ENCODE measurements at places on chromosomes 3 and 15.
A peak's percentile ranks its signal among the peaks of the same experiment; 100 is the strongest.

DNA sequence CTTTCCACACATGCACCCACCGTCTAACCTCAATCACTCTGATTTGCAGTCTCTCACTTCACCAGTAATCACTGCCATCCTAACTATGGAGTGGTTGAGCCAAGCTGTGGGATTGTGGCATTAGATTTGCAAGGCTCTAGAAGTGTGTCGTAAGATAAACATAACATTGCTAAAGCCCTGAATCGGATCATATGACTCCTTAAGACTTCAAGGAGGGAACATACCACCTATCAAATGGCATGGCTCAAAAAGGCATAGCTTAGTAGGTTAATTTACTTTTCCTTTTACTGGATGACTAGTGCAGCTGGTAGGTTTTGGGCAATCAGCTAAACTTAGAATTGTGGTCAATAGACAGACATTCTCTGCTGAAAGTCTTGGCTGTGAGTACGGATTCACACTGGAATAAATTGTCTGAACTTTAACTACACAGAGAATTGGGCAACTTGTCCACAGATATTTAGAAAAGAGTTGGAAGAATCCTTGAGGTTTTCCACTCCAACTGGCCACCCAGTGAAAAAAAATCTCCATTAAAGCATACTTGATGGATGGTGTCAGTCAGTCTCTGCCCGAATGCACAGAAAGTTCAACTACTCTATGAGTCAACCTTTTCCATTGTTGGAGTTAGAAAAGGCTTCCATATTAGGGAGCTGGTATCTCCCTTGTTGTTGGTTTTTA, 476.7 kb upstream of the CBLB start:
- DNase-seq, result no peak

GRCh38 chr3:144364737-144365136, 393.1 kb downstream of the DIPK2A start:
- no peak for DNase-seq

- DNase-seq, result no peak
Measured at GRCh38 chr15:97082830-97083229, 752.3 kb downstream of the NR2F2 start.

DNA sequence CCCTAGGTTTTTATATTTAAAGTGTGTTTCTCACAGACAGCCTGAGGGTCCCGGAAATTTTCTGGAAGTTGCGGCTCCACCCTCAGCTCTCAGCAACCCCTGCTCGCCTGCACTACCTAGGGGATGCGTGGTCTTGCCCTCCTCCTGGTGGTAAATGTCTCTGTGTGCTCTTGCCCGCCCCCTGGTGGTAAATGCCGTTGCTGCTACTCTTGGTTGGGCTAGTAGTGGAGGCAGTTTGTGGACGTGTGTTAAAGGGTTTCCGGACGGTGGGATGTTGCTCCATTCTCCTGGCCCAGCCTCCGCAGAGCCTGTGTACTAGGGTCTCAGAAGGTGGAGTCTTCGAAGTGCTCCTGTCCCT, 27.4 kb downstream of the STOML1 start:
- DNase-seq, result peak; percentile 73

GRCh38 chr3:5677555-5677954, 490.0 kb downstream of the EDEM1 start:
- no peak for DNase-seq

GRCh38 chr15:43748376-43748775, 2.1 kb downstream of the PDIA3 start:
- no peak for DNase-seq

GRCh38 chr15:53323191-53323590, 436.3 kb downstream of the WDR72 start:
- DNase-seq, result no peak

- no peak for DNase-seq
Measured at GRCh38 chr15:41984622-41985021, 12.3 kb upstream of the EHD4 start.

DNA sequence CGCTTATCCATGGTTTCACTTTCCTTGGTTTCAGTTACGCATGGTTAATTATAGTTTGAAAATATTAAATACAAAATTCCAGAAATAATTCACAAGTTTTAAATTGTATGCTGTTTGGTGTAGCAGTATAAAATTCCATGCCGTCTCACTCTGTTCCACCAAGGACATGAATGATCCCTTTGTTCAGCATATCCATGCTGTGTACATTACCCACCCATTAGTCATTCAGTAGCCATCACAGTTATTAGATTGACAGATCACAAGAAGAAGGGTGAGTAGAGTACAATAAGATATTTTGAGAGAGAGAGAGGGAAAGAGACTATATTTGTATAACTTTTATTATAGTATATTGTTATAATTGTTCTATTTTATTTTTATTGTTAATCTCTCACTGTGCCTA, 535.5 kb downstream of the SQOR start:
- no peak for DNase-seq

DNA sequence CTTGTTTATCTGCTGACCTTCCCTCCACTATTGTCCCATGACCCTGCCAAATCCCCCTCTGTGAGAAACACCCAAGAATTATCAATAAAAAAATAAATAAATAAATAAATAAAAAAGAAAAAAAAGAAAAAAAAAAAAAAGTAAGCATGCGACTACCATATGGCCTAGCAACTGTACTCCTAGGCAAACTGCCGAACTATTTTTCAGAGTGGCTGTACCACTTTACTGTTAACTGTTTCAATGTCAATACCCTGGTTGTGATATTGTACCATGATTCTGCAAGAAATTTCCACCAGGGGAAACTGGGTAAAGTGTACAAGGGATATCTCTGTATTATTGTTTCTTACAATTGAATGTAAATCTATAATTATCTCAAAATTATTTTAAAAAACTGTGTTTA, 41.3 kb upstream of the MAP4 start:
- DNase-seq, result no peak

DNA sequence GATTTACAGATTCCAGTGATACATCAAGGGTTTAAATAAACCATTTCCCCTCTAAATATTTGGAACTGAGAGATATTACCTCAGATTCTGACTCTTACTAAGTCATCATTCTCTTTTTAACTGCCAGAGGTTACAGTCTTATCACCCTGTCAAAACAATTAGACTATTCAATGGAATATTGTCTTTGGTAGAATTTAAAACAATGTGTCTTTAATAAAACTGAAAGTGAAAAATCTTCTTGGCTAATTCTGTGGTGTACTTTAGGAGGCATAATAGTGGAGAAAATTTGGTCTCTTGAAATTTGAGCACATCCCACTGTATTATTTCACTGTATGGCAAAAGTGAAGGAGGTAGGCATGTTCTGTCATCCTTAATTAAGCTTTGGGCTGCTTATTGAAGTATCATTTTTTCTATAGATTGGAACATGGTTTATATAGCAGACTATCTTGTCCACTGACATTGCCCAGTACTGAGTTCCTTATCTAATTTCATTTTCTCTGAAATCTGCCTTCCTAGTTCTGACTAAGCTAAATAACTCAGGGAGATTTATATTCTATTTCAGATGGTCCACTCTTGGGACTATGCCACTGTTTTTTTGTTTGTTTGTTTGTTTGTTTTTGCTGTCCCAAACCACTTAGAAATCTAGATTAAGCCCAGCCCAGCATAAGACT, 48.0 kb upstream of the UTS2B start:
- no peak for DNase-seq

- DNase-seq, result no peak
Measured at GRCh38 chr3:169811631-169812331, 889 bp upstream of the LRRIQ4 start.

DNA sequence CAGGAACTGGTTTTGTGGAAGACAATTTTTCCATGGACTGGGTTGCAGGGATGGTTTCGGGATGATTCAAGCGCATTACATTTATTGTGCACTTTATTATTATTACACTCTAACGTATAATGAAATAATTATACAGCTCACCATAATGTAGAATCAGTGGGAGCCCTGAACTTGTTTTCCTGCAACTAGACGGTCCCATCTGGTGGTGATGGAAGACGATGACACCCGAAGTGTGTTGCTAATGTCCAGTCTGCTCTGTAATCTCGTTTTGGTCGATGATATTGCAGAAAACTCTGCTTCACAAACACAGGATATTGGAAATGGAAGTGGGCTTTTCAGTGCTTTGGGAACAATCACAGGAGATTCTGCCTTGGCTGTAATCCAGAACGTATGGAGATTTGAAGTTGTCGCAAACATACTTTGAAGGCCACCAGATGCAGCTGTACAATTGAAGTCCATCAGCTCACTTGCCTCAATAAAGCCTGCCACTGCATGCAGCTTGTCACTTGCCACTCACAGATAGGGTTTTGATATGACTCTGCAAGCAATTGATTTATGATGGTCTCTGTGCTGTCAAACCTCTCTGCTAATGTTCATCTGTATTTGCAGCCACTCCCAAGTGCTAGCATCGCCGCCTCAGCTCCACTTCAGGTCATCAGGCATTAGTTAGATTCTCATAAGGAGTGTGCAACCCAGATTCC, 141.7 kb downstream of the TJP1 start:
- DNase-seq, result no peak

- no peak for DNase-seq
Measured at GRCh38 chr3:74606996-74607395, 7.5 kb downstream of the CNTN3 start.

DNA sequence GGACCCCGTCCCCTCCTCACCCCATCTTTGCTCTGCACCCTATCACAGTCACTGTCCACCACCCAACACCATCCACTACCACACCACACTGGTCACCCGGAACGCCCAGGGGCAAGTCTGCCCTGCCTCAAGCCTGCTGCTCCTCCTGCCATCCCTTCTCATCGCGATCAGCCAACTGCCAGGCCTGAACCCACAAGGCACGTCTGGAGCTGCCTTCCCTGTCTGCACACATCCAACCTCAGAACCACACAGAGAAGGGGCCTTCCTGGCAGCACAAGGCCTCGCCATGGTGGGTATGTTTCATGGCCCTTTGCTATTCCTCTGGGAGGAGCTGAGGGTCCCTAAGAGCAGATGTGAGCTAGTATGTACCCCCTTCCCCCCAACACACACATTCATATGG, 3.4 kb upstream of the DUSP7 start:
- no peak for DNase-seq

Data from stimulated activated CD8-positive, alpha-beta memory T cell treated with anti-CD3 and anti-CD28 coated beads, Interleukin-2, amount 100 ng/mL, for 1 hour (primary cell).